Esophagus squamous epithelium (tissue), 5 donors: ENCODE measurements at places on chromosomes 4 and X. TPM values are rescaled to one million over a fixed set of nuclear protein-coding genes. Genes with fewer than 3 reads are reported as not detected.

FRMPD3 gene
- 0.19 TPM for total RNA-seq

TMPRSS11A gene
- 36.6 TPM for total RNA-seq

SLC2A9 gene
- 18.7 TPM for total RNA-seq

RBMX gene
- total RNA-seq: 215 TPM

KIF4A gene
- total RNA-seq: 2.5 TPM

EVC2 gene
- 5.1 TPM for total RNA-seq

DNA sequence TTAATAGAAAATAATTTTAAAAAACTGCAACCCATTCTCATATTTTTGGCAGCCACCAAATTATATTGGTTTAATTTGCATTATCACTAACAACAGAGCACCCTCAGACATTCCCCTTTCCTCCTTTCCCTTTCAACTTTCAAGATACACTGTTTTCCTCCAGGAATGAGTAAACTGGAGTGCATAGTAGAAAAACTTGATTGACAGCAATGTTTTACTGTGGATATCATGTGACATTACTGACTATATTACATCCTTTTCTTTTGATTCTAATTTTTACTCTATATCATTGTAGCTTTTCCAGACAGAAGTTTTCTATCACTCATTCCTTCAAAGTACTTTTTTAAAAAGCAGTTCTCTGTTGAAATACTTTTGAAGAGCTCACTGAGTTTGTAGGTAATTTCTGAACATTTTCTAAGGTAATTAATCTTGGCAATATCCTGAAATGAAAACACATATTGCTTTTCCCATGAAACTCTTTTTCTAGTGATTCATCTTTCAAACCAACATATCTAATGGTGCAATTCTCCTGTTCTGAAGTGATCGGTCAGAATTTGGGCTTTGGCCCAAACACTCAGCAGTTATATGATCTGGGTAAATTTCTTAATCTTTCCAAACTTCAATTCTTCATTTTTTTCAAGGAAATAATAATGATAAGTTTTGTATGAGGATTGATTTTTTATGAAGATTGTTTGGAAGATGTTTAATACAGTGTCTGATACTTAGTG, 920.4 kb upstream of the EPHA5 start:
- DNase-seq: no peak

- DNase-seq: no peak
Measured at GRCh38 chr4:89752932-89753598, 83.9 kb downstream of the SNCA start.

- no peak for DNase-seq
Measured at GRCh38 chrX:153693216-153694086, 5.7 kb downstream of the SLC6A8 start.

GRCh38 chr4:186557061-186557460, 1.7 kb upstream of the MTNR1A start:
- no peak for DNase-seq

DNA sequence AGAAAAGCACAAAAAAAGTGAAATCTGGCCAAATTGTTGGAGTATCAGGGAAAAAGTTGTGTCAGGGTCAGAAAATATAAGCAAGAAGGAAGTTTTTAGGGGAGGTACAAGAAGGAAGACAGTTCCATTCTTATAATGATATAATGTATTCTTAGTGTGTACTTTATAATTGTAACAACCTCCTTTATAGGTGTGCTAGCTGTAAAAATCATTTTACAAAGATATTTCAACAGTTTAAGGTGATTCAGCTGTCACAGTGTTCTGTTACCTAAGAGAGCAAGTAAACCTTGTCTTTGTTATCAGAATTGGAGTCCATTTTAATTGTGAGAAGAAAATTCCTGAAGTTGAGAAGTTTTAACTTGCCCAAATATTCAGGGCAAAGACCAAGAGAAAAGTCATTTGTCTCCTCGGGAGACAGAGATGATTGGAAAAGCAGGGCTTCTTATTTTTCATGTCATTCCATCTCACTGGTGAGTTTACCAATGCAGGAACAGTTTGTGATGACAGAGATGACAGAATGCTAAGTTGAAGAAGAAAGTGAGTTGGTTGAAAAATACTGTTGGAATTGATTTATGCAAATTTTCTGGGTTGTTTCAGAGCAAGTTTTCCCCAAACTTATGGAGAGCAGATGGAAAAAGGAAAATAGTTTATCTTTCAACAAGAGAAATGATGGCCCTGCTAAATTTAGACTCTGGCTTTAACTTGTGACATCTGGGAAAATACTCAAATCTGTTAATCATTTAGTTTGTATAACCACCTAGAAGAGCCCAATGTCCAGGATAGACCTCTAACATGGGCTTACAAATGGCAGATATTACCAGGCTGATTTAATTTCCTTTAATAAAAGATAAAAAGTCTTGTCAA, 14.8 kb downstream of the INTS6L start:
- DNase-seq: no peak

DNA sequence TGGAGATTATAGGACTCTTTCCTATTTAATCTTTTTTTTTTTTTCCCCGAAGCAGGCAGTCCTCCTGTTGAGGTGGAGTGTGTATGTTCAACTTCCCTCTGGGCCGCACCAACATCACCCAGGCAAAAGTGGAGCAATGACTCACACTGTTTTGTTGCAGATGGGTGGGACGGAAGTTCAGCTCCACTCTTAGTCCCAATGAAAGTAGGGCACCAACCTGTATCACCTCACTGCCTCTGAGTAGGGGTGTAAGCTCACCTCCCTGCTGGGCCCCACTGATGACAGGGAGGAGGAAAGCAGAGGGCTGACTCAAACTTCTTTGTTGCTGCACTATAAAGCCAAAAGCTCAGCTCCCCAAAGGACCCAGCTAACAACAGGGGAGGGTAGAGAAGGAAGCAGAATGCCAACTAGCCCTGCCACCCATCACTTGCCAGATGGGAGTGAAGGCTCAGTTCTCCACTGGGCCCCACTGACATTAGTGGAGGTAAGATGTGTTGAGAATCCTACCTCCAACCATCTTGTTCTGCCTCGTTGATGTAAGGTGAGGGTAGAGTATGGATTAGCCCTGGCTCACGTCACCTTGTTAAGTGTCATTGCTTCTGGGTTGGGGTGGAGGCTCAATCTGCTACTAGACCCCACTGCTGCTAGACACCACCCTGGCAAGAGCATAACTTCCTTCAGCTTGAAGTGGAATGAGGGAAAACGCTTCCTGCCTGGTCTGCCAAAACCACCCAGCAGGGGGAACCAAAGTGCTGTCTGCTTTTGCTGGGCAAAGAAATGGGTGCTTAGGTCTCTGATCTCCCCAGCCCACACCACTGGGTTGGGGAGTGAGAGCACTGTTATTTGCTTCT, 14.1 kb downstream of the RPS6KA3 start:
- no peak for DNase-seq

- DNase-seq: no peak
Measured at GRCh38 chr4:76896614-76897535, 1.1 kb downstream of the SOWAHB start.

DNA sequence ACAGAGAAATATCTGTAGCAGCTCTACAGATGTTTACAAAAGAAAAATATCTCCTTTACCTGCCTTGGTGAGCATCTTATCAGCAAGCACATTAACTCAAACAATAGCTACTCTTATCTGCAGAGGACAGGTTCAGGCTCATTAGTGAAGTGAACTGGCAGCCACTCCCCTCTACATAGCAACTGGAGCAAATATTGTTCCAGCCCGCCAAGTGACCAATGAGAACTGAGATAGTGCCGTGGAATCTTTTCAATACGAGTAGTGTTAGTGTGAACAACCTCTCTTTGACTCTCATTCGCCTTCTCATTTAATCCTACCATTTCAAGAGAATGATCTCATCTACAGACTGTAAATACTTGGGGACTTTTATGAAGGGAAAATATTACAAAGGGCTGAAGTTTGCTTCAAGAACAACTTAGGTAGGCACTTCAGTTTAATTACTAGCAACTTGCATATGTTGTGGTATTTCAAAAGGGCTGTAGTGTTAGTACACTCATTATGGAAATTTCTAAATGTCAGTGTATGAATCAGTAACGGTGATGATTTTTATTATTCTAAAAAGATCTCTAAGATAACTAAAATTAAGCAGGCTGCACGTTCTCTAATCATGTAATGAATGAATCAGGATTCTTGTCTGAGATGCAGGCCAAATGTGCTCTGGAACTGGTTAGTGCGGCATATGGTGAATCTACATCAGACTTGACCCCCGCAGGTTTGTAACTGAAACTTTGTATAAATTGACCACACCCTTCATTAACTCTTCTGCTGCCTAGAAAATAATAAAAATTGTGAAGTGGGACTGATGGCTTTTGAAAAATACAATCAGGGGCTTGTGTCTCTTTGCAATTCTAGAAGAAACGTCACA, 72.4 kb downstream of the PALLD start:
- no peak for DNase-seq

GRCh38 chr4:13355111-13355880, 128.8 kb downstream of the RAB28 start:
- DNase-seq: no peak

DNA sequence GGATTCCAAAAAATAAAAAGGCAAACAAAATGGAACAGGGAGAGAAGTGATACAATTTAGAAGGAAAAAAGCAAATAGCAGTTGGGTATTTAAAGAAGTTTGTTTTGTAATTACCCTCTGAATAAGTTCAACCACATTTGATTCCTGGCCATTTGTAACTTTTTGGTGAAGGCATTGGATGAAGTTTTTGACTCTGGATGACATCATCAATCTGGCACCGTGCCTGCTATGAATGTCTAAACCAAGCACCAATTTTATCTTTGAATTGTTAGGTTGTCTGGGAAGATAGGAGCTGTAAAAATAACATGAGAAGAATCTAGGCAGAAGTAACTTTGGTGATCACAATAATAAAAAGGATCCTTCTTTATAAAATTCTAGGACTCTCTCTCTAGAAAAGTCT, 29.5 kb downstream of the TMPRSS11A start:
- DNase-seq: no peak

GRCh38 chr4:125641611-125642010, 326.9 kb downstream of the FAT4 start:
- no peak for DNase-seq

GRCh38 chr4:54942721-54943120, 182.7 kb downstream of the KDR start:
- no peak for DNase-seq

- no peak for DNase-seq
Measured at GRCh38 chr4:96347582-96347981, 507.7 kb downstream of the PDHA2 start.

DNA sequence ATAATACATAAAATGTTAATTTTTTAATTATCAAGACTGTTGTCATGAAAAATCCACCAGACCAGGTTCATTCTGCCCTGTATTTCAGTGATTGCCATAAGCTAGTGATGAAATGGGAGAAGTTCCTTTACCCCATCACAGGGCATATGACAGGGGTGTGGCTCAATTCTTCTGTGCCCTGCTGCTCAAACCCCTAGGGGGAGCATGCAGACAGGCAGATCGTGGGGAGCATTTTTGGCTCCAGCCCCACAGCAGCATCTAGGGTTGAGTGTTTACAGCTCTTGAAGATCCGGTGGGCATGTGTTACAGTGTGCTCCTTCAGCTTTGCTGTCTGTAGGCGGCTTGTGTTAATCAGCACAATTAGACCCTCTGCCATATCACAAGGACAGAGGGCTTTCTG, 700.7 kb downstream of the PCDH18 start:
- DNase-seq: no peak

DNA sequence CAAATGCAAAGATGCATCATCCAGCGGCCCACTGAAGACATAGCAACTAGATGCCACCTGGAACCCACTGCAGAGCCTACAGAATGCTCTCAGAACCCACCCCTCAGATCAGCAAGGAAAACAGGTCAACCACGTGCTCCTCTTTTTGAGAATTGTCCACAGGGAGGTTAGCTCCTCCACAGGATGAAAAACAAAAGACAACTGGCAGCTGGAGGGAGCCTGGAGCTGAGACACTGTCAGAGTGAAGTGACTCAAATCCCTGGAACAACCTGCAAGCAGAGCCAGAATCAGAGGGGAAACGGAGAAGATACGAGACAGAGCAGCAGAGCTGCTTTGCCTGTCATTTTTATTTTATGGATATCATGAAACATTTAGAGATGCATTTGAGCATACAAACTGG, 277.6 kb downstream of the GASK1B start:
- DNase-seq: no peak

DNA sequence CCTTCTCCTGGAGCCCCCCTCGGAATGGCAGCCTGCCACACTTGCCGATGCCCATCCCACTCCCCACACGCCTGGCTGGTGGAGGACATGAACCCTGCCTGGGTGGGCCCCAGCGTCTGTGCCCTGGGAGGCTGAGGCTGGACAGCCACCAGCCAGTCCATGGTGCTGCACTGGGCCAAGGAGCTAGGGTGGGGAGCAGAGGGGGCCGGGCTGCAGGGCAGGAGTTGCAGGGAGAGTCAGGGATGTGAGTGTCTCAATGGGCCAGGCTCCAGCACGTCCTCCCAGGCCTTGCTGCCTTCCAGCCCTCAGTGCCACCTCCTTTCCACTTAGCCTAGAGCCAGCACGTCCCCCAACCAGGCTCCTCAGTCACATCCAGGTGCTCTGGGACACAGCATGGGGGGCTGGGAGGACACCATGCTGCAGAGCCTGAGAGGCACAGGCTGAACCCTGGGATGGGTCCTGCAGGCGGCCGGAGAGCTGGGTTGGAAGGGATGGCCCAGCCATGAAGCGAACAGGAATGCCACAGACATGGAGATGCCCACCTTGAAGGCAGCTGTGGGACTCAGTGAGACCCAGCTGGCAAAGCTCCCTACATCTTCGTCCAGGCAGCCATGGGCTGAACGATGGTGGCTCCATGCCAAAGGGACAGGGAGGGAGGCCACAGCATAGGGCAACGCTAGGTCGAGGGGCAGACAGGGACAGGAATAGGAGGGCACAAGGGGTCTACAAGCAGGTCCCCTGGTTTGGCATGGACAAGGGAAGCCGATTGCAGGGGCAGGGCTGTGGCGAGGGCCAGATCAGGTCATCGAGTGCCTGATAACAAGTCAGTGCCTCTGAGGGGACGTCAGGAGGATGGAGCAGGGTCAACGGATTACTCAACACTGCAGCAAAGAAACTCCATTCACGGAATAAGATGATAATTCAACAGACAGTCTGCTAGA, 30.1 kb upstream of the MXD4 start:
- DNase-seq: no peak

DNA sequence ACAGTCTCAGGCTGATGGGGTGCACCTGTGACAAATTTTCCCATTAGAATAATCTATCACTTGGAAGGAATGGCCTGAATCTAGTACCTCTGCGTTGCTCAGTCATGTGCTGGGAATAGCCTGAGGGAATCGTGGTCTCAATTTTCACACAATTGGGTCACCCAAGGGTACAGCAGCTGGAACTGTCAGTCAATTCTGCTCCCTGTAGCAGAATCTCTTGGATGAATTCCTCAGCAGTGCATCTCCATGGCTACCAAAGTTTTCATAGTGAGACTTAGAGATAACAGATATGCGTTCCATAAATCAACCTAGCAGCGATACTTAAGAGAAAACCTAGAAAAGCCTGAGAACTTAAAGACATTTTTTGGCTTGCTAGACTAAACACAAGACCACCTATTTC, 288.7 kb upstream of the CTSO start:
- DNase-seq: no peak

- no peak for DNase-seq
Measured at GRCh38 chrX:74249963-74250362, 54.0 kb upstream of the ZCCHC13 start.

DNA sequence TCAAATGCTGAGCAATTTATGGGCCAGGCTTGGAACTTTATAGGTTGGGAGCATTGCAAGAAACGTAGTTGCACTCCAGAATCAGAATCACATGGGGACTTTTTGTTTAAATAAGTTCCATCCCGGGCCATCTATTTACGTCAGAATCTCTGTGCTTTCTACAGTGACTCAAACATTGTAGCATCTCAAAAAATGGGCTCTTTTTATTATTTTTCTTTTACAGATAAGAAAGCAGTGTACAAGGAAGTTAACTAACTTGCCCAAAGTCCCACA, 10.2 kb downstream of the CC2D2A start:
- no peak for DNase-seq

GRCh38 chr4:10180603-10180926, 64.0 kb upstream of the WDR1 start:
- DNase-seq: no peak
